ENCODE measurements at places on chromosomes 6 and 20.

DNA sequence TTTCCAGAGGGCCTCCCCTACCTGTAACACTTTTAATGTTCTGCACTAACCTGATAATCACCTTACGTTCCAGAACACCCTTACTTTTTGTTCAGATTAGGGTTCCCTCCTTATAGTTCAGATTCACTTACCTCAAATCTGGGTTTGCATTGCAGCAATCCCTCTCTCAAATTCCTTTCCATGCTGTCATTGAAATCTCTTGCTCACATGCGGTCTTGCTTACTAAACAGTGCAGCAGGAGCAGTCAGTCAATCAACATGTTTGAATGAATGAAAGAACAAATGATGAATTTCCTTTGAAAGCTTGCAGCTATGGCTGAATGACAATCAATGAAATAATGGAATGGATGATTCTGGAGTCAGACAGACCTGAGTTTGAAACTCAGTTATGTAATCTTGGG lies 200.1 kb downstream of the HIVEP2 start:
- peak; percentile 27 for DNase-seq

GRCh38 chr6:138007014-138007472 lies 100.2 kb downstream of the PERP start:
- DNase-seq: peak; percentile 26

DNA sequence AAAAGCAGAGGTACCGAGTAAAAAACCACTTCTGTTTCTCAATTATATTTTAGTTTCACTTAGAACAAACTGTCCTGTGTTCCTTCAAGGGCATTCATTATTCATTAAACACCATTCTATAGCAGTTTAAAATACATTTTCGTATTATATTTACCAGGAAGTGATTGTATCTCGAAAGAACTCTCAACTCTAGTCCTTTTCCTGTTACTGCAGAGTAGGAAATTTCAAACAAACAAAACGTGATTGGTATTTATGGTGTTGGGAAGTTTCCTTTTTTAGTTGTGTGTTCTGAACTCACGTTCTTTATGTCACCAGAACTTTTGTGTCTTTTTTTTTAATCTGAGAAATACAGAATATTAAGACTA lies 139.5 kb upstream of the BTBD3 start:
- DNase-seq: no peak

DNA sequence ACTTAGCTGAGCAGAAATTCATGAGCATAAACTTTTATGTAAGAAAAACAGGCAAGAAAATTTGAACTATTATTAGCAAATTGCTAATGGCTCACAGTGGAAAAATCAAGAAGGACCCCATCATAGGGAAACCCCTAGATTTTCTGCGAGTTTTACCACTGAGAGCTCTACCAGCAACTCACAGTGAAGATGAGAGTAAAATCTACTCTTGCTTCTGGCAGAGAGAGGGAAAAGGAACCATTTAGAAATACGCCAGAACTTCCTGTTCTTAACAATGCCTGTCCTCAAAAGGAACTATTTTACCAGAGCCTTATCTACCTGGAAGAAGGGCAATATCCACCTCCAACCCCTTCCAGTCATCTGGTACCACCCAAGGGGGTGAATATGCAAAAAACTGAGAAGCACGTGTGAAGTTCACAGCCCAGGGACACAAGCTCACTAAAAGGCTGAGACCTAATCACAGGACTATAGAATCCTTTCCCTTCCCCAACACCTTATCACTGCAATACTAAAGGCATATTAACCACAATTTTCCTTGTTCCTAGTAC lies 34.4 kb upstream of the ASF1A start:
- no peak for DNase-seq

DNA sequence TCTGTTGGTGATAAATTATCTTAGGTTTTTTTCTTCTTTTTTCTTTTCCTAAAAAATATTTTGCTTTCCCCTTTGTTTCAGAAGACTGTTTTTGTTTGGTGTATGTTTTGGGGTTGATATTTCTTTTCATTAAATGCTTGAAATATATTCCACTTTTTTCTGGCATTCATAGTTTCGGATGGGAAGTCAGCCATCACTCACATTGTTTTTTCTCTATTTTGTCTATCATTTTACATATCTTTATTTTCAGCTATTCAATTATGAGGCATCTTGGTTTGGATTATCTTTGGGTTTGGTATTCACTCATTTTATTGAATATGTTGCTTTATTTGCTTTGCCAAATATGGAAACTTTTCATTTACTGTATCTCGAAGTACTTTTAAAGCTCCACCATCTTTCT lies 600.5 kb upstream of the EYS start:
- DNase-seq: no peak

GRCh38 chr6:91575032-91575431 lies 988.2 kb upstream of the MAP3K7 start:
- DNase-seq: no peak

DNA sequence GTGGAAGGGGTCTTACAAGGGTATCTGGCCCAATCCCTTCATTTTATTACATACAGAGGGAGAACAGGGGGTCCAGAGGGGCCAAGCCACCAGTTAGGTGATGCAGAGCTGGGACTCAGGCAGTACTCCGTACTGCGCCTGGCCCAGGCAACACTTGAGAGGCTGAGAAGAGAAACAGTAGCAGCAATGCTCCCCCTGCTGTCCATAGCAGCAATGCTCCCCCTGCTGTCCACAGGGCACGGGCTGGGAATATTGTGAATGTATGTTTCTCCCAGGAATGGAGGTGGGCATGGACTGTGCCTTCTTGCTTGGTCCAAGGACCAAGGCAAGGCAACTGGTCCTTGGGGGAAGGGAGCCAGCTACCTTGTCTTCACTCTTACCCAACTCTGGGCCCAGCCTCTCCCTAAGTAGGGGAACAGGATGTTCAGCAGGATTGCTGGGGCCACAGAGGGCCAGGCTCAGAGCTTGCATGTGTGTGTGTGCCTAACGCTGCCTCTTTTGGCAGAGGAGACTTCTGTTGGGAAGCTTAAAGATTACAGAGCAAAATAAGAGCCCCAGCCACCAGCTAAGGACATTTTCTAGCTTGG lies 14.8 kb upstream of the FAM83C start:
- DNase-seq: peak; percentile 49

DNA sequence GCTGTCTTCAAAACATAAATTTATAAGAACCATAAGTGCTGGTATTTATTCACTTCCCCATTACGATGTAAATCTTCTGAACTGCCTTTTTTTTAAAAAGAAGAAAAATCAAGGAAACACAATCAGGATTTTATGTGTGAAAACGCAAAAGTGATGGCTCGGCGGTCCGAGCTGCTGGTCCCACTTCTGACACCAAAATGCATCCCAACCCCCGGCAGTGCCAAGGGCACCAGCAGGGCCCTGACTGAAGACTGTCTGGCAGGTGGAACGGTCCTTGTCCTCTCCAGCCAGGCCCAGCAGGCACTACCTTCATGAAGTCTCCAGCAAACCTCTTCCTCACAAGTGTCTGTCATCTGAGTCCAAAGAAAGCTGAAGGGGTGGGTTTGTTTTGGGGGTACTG lies 41.2 kb downstream of the TBC1D7 start:
- DNase-seq: no peak

DNA sequence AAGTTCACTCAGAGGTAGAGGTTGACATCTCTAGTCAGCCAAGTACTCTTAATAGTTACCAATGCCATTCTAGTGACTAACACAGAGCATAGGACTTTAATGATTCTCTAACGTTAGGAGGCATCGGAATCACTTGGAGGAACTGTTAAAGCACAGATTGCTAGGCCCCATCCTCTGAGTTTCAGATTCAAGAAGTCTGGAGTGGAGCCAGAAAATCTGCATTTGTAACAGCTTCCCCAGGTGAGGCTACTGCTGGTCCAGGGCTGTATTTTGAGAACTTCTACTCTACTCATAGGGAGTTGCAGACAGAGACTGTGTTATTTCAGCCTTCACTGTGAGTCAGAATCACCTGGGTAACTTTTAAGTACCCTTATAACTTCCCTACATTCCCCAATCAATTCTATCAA lies 5.7 kb downstream of the LMBRD1 start:
- DNase-seq: peak; percentile 13

GRCh38 chr6:71481011-71481410 lies 192.4 kb downstream of the OGFRL1 start:
- DNase-seq: no peak

DNA sequence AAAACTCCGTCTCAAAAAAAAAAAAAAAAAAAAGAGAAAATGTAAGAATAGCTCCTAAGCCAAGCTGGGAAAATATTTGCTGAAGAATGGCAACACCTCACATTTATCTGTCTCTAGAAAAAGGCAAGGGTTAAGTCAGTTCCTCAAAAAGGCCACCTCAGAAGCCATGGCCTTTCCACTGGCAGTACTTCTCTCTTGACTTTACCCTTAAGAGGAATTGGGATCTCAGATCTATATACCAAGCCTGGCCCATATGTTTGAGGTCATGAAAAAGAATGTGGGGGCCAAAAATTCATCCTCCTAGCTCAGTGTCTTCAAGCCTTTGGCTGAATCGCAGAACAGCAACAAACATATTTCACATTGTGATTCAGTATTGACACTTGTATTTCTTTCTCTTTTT lies 10.9 kb upstream of the NCOA3 start:
- no peak for DNase-seq

- no peak for DNase-seq
These were observed 3.1 kb upstream of the MAP3K5 start for GRCh38 chr6:136795386-136795785.

DNA sequence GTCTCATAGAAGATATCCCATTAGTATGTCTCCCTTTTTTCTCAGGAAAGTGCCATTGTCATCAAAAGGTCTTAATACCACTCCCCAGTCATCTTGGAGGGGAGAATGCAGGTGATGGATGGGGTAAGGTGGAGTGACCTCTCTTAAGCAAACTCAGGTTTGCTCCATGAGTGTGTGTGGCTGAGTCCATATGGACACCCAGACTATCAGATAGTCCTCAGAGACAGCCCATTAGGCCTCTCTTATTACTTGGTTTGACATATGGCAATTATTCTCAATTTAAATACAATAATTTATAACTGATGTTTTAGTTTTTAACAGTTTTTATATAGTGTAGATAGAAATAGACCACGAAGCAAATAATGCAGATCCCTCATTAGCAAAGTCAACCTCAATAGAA lies 23.2 kb downstream of the LAMA4 start:
- DNase-seq: no peak
